CD4-positive, alpha-beta T cell treated with Interferon alpha-2 for 1 hour (primary cell): ENCODE measurements at places on chromosomes 2 and 18.
A peak's percentile ranks its signal among the peaks of the same experiment; 100 is the strongest.

- DNase-seq: no peak
Observed at GRCh38 chr2:84884449-84884848, 3.6 kb upstream of the TRABD2A start.

GRCh38 chr2:195602687-195603086, 54.3 kb upstream of the SLC39A10 start:
- no peak for DNase-seq

DNA sequence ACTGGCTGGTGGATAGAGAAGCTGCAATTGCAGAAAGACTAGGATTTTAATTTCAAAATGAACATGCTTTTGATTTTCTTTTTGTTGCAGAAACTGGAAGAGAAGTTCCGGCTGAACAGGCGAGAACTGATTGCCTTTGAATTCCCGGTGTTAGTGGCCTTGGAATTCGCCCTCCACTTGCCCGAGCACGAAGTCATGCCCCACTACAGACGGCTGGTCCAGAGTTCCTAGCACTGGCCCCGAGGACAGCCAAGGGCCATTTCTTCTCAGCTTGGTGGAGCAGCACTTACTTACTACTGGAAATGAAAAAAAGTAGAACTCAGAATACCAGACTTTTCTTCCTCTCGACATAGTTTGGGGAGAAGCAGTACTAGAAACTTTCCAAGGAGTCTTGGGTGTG, 121.9 kb downstream of the CABLES1 start:
- no peak for DNase-seq

DNA sequence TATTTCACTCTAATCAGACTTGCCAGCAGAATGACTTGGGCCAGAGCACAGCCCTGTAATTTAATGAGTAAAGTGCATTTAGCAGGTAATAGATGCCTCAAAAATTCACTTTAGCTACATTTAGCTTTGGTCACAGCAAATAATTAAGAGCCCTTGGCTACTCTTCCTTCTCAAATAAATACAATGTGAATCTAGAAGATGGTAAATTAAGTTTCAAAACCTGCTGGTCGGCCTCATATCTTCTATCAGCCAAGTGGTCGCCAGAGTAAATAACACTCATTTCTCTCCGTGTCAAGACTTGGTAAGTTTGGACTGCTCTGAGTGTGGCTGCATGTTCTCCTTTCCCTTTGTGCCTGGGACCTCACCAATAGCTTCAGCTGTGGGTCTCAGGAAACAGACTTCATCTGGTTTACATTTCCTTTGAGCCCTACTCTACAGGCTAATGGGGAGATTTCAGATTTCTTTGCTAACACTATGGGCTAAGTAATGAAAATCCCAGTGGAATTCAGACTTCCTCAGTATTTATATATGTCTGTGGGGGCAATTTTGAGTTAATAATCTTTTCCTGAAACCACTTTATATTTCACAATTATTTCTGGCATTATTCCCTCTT, 375.8 kb downstream of the RBM43 start:
- DNase-seq: no peak

- DNase-seq: no peak
Observed at GRCh38 chr2:157840568-157841156, 35.5 kb downstream of the ACVR1 start.

DNA sequence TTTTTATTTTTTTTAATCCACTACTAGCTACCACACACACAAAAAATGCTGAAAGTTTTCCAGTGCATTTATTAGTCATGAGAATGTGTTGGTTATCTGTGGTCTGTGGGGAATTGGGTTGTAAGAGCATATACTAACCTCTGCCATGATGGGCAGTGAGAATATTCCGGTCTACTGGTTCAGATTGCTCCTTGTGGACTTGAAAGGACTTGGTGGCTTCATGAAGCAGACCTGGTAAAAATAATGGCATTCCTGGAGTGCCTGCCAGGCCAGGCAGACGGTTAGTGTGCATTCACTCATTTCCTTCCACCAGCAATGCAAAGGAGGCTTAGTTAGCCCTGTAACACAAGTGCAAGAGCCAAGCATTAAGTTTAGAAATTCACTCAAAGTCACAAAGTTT, 150.8 kb downstream of the THSD7B start:
- no peak for DNase-seq

GRCh38 chr18:10408131-10408530, 46.3 kb upstream of the APCDD1 start:
- DNase-seq: no peak

DNA sequence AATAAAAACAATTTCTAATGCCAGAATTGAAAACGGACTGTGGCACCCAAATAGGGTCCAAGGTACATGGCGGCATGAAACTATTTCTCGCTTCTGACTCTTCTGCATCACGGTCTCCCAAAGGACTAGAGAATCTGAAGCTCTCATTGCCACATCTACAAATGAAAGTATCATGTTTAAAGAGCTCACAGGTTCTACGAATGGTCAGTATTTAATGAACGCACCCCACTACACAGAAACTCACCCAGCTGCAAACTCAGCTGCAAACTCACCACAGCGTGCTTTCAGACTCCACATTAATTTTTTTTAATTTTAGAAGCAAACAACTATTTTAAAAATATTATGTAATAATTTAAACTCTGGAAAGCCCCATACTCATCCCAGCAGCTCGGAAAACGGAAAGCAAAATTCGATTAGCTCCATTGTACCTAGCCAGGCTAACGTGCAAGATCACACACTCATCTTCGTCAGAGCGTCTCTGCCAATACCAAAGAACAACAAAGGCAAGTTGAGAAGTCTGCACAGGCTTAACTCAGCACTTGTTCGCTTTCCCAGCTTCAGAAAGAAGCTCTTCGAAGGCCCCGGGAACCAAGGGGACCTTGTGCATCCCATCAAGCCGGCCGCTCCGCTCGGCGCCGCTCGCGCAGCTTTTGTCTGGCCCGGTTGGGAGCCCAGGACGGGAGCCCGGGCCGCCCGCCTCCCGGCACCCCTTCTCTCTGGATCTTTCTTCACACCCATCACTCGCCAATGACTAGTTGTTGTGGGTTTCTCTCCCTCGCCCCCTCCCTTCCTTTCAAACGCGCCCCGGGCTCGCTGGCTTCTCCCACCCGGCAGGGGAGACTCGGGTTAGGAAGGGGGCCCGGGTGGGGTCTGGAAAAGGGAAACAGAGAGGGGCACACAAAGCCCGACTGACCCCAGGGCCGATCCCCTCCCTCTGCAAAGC, 785 bp downstream of the CLASP1 start:
- peak; percentile 60 for DNase-seq

DNA sequence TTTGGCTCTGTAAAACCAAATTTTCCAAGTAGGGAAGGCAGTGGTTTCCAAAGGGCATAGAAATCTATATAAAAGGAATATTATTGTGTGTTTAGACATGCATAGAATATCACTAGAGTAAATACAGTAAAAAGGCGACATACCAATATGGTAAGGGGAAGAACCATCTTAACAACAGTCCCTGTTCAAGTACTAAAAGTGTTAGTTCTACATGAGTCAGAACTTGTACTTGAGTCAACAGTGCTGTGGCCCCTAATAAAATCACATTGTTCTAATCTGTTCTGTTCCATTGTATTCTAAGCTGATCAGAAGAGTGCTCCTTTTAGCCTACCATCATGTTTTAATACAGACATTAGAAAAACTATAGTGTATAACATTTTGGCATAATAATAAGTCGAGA, 36.1 kb upstream of the TNFRSF11A start:
- DNase-seq: no peak

DNA sequence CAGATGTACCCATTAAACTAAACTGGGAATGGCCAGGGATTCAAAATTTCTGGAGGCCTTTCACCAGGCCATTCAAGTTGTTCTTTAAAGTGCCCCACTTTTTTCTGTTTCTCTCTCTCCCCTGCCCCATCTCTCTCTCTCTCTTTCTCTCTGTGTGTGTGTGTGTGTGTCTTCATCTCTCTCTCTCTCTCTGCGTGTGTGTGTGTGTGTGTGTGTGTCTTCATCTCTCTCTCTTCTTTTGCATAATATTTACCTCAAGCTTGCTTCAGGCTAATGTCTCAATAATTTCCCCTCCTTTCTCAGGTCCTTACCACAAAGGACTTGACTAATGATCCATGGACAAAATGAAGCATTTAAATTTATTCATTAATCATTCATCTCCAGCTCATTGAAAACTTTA, 164.2 kb upstream of the KLHL14 start:
- DNase-seq: no peak

- DNase-seq: no peak
Observed at GRCh38 chr2:26237868-26238267, 6.6 kb downstream of the HADHA start.

GRCh38 chr18:75805265-75805664, 377.8 kb upstream of the SMIM21 start:
- DNase-seq: no peak

GRCh38 chr2:178871536-178871935, 64.3 kb upstream of the TTN start:
- DNase-seq: no peak

GRCh38 chr2:237199082-237199481, 113.4 kb downstream of the COPS8 start:
- DNase-seq: no peak

GRCh38 chr2:27489118-27489497, 435 bp downstream of the IFT172 start:
- peak; percentile 19 for DNase-seq

DNA sequence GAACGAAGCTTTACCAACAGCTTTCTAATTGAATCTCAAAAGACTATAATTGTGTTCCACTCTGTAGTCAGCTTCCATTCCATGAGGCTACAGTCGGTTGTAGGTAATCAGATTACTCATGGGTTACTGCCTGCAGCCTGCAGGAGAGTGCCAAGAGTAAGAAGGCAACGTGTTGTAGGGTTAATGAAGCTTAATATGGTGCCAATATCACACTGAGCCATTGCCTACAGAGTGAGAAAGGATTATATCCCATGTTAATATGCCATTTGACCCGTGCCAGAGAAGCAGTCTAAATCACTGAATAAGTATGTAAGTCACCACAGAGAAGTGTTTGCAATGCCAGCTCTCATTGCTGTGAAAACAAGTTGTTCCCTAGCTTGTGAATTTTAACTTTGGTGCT, 734.5 kb upstream of the ACVR2A start:
- no peak for DNase-seq

- DNase-seq: no peak
Observed at GRCh38 chr2:205129531-205129930, 552.8 kb upstream of the NRP2 start.

DNA sequence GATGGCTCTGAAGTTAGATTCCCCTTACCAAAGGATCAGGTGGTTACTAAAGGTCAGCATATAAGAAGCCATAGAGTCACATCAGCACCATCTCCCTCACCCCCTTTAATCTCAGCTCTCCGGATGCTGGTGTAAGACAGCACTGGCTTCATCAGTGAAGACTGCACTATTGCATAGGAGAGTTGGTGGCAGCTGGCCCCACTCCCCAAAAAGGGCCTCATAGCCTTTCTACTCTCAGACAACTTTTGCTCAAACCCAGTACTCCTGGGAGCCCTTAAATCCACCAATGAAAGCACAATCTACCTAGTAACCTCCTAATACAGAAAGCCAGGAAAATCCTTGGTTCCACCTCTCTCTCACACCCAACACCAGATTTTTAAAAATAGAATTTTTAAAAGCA, 6.9 kb upstream of the DIPK1C start:
- DNase-seq: no peak

DNA sequence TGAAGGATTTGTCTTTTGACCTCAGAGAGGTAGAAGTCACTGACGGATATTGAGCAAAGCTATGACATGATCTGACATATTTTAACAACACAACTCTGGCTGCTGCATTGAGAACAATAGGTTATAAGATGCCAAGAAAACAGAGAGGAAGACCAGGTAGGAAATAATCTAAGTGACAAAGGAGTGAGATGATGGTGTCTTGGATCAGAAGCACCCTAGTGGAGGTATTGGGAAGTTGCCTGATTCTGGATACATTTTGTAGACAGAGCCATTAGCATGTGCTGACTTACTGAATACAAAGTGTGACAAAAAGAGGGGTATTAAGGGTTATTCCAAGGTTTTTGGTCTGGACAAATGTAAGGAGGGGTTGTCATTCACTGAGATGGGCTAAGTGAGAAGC, 1438.1 kb downstream of the DPP10 start:
- no peak for DNase-seq

- DNase-seq: no peak
Observed at GRCh38 chr2:31426096-31426495, 11.6 kb upstream of the XDH start.

DNA sequence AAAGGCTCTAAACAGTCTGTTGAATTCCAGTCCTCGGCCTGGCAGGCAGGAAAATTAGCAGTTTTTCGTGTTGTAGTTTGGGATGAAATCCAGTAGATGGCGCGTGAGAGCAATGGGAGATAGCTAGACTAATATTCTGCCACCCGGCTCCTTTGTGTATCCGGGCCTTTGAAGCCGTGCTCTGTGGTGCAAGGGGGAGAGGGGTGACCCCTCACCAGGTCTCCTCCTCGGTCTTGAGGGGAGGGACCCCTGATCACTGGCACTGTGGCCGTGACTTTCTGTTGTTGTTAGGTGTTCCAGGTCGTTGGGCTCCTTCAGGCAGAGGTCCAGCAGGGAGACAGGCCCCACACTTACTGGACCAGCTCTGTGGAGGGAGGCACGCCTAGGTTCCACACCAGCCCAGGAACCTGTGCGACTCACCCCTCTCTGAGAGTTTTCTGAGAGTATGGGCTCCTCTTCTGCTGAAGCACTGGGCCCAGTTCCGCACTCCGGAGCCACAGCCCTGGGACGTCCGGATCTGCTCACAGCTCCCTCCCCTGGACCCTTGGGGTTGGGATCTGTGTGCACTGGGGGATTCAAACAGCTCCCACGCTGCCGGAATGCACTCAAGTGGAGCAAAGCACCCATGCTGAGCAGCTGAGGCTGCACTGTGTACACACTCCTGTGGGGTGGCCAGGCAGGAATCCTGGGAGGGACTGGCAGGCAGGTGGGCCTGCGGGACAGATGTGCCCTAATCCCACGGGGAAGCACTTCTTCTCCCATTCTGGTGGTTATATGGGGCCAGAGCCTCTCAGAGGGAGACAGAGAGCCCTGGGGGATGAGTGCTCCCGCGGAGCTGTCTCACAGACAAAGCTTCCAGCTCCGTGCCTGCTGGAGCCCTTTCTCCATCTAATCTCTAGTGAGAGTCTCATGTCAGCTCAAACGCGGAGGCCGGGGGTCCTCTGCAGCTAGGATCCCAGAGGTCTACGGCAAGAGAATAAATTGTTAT, 8.8 kb downstream of the GKN2 start:
- peak; percentile 38 for DNase-seq

GRCh38 chr18:27206411-27206810, 21.3 kb upstream of the CHST9 start:
- no peak for DNase-seq
